ENCODE measurements at places on chromosomes 7 and 10. TPM values are rescaled to one million over a fixed set of nuclear protein-coding genes. Genes with fewer than 3 reads are reported as not detected.

ANKRD2 gene
- not detected for total RNA-seq

VGF gene
- not detected for total RNA-seq

PNLIP gene
- 0.14 TPM for total RNA-seq

AUTS2 gene
- total RNA-seq, result 4.9 TPM

DNA sequence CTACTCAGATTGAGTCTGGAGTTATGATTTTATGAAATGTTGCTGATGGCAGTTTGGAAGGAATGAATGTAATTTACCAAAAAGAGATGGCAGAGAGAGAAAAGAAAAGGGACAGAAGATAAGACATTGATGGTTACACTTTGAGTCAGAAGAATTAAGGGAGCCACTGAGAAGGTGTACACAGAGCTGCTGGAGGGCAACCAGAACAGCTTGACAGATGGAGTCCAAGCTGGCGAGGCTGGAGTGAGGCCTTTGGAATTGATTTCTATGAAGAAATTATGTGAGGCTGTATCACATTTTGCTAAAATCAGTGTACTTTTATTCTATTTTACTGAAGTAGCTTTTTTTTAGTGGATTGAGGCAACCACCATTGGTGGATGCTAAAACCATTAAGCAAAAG, 740.5 kb downstream of the REEP3 start:
- no peaks in the 10 kb centered on the region for H3K4me1 ChIP-seq
- H3K4me3 ChIP-seq, result no peak overlapping the region
- no peak overlapping the region for H3K27ac ChIP-seq
- DNase-seq, result no peak
- no peaks in the 10 kb centered on the region for H3K27me3 ChIP-seq

DNA sequence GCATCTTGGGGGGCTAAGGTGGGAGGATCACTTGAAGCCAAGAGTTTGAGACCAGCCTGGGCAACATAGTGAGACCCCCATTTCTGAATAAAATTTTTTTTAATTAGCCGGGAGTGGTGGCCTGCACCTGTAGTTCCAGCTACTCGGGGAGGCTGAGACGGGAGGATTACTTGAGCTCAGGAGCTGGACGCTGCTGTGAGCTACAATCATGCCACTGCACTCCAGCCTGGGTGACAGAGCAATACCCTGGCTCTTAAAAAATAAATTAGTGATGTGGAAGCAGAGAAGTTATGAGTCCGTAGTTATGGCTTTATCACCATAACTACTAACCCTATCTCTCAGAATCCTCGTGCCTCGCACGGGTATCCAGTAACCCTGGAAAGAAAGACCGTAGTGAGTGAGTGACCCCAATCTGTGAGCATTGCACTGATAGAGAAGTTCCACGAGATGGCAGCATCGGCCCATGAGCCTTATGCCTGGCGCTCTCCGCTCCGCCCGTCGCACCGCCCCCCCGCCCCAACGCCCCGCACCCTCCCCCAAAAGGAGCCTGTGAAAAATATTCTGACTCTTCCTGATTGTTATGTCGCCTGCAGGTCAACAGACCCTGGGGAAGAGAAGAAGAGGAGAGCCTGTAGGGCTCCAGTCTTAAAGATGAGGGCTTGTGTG, 4.9 kb upstream of the SLC29A3 start:
- peak; percentile 46 for DNase-seq
- H3K4me1 ChIP-seq, result no peaks in the 10 kb centered on the region
- H3K36me3 ChIP-seq, result no peaks in the 10 kb centered on the region
- H3K27ac ChIP-seq, result no peak overlapping the region
- peak overlapping the region; percentile 28 for H3K4me3 ChIP-seq

- H3K36me3 ChIP-seq, result no peaks in the 10 kb centered on the region
- DNase-seq, result no peak
- H3K27me3 ChIP-seq, result peaks cover 2% of the 10 kb centered on the region
- no peaks in the 10 kb centered on the region for H3K4me1 ChIP-seq
Observed at GRCh38 chr10:100788002-100788903, 42.9 kb downstream of the PAX2 start.

DNA sequence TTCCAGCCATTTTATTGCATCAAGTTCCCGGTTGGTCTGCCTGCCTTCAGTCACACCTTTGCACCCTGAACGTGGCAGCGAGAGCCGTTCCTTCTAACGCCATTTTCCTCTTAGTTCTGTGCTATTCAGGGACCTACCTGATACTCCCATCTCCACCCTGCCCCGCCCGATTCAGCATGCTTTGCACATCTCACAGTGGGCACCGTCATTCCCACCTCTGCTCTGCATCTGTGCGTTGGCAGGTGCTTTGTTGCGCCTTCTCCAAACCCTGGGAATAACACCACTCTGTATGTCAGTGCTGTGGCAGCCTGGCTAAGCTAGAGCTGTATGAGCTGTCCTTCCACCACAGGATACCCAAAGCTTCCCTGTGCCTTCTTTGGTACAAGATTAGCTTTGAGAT, 96.8 kb downstream of the ACTR3B start:
- H3K27ac ChIP-seq, result no peak overlapping the region
- H3K36me3 ChIP-seq, result peaks cover 5% of the 10 kb centered on the region
- peak; percentile 26 for DNase-seq
- H3K27me3 ChIP-seq, result no peaks in the 10 kb centered on the region
- H3K4me3 ChIP-seq, result no peak overlapping the region

DNA sequence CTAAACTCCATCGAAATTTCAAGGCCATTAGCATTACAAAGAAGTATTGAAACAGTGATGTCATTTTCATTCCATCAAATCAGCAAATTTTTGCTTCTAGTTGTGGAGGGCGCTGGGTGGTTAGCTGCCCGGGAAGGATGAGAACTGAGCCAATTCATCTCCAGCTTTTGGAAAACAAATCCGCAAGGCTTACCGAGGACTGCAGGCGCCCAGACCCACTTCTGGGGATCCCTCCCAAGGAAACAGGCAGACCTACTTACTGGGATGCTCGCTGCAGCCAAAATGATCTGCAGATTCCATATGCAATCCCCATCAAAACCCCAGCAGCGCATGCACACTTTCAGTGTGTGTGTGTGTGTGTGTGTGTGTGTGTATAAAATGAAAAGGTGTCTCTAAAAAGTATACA, 19.2 kb downstream of the TNRC18 start:
- H3K27ac ChIP-seq, result no peak overlapping the region
- no peak overlapping the region for H3K4me3 ChIP-seq
- H3K27me3 ChIP-seq, result no peaks in the 10 kb centered on the region
- DNase-seq, result no peak
- H3K4me1 ChIP-seq, result no peaks in the 10 kb centered on the region
- H3K36me3 ChIP-seq, result peaks cover 4% of the 10 kb centered on the region

DNA sequence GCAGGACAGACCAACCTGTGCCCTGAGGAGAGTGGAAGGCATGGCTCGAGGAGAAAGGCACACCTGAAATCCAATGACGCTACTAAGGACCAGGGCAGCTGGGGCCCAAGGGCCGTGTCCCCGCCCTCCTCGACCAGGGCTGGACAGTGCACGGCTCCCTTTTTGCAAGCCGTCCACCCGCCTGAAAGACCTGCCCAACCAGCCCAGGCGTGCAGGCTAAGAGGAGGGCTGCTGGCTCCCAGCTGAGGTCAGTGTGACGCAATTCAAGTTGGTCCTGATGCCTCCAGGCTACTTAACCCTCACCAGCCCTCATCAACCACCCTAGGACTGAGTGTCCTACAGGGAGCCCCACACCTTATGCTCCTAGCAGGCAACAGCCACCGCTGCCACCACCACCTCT, 69.3 kb downstream of the DLG5 start:
- H3K4me1 ChIP-seq, result no peaks in the 10 kb centered on the region
- no peak overlapping the region for H3K4me3 ChIP-seq
- peaks cover 3% of the 10 kb centered on the region for H3K36me3 ChIP-seq
- DNase-seq, result no peak
- no peaks in the 10 kb centered on the region for H3K27me3 ChIP-seq

GRCh38 chr10:70300461-70300860, 16.7 kb upstream of the NPFFR1 start:
- no peak for DNase-seq
- H3K27me3 ChIP-seq, result no peaks in the 10 kb centered on the region
- H3K4me1 ChIP-seq, result no peaks in the 10 kb centered on the region
- no peaks in the 10 kb centered on the region for H3K36me3 ChIP-seq
- no peak overlapping the region for H3K27ac ChIP-seq
